ENCODE measurements at places on chromosomes 7 and 10.

DNA sequence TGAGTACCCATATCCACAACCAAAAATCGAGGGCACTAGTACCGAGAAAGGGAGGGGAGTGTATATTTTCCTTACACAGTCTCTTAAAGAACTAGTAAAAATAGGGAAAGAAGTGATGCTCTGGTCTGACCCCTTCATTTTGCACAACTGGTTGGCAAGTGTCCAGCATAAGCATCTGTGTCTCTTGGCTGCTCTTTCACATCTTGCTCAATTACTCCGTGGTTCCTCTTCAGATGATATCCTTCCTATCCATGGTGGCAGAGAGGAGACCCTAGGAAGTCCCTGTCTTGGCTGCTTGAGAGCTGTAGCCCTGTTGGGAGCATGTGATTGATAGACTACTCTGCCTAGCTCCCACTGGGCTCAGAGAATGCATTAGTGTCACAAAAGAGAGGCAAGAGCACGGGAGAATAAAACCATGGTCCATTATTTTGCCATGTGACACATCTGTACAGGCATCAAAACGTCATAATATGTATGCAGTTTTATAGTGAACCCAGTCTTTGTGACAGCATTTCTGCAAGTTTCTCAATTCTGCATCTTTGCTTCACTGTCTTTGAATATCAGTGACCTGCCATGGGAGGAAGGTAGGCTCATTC, 111.8 kb upstream of the ANKRD1 start:
- peak; percentile 40 for DNase-seq

- no peak for DNase-seq
Measured at GRCh38 chr7:22677680-22678079, 49.3 kb upstream of the IL6 start.

DNA sequence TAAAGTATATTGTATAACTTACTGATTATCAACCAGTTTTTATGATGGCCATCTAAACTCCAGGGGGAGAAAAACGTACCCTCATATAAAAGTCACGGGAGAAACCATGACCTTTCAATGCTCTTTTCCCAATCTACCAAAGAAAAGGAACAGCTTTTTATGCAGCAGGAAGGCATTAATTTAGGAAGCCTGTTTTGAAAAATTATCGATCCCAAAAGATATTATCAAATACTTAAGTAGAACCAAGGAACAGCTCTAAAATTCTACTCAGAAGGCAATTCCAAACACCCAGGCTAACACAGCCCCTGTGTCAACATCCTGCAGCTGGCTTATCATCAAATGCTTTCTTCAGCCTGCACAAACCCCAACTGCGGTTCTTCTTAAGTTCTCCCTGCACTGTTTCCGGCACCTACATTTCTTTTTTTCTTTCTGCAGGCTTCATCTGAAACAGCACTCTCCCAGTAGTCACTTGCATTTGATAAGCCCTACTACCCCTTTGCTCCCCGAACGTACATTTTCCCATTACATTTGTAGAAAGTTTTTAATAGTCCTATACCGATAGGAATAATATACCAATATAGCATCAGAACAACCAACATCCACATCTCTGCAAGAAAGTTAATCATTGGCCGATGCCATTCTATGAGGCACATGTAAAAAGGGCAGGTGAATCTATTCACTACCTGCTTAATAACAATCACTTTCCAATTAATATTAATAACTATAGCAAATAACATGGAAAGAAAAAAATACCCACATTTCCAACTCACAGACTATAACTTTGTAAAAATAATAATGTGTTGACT, 47.9 kb downstream of the PIP4K2A start:
- DNase-seq = no peak

DNA sequence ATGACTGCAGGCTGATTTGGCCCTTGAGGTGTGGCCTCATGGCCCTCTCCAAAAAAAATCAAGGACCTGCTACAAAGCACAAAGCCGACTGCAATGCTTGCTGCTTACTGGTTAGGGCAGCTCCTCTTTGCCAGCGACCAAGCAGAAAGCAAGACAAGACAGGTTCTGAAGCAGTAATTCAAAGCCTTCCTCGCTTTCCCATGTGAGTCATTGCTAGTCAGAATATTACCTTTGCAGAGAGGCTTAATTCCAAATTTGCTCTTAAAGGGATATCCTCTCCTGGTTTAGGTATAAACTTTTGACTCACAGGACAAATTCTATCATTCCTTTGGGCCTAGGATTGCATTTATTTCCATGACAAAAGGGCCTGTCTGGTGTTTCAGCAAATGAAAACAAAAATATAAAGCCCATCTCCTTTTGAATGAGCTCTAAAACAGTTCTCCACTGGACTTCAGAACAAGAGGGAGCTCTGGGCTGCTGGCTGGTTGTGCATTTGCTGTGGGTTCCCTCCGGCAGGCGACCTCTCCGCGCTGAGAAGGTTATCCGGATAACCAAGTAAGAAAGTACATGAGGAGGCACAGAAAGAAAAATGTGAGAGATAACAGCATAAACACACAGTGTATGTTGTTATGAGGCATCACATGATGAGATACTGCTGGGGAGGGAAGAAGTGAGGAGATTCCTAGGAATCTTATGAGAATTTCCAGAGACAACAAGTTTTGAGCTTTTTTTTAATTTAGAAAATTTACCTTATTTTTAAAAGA, 90.8 kb downstream of the EGFR start:
- DNase-seq = peak; percentile 39

DNA sequence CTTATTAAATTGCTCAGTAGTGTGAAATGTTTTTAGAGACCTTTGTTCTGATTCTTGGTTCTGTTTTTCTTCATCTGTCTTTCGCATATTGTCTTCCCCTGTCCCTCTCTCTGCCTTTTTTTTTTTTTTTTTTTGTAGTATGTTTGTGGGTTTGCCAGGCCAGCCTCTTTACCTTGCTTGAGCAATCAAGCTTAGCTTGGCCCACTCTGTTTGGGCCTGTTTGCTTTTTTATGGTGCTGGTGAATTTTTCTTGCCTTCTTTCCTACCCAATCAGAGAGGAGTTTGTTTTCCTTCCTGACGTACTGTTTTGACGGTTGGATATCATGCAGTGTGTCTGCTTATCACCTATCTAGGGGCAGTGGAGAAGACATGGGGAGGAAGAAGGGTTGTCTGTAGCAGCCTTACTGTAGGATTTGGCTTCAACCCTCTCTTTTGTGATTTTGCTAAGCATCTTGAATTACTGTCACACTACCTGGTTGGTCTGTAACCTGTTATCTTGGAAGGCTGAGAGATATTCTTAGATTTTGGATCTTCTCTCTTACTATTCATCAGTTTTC, 64.0 kb downstream of the BBS9 start:
- no peak for DNase-seq

- no peak for DNase-seq
Measured at GRCh38 chr7:89780291-89780690, 374.0 kb upstream of the STEAP1 start.

DNA sequence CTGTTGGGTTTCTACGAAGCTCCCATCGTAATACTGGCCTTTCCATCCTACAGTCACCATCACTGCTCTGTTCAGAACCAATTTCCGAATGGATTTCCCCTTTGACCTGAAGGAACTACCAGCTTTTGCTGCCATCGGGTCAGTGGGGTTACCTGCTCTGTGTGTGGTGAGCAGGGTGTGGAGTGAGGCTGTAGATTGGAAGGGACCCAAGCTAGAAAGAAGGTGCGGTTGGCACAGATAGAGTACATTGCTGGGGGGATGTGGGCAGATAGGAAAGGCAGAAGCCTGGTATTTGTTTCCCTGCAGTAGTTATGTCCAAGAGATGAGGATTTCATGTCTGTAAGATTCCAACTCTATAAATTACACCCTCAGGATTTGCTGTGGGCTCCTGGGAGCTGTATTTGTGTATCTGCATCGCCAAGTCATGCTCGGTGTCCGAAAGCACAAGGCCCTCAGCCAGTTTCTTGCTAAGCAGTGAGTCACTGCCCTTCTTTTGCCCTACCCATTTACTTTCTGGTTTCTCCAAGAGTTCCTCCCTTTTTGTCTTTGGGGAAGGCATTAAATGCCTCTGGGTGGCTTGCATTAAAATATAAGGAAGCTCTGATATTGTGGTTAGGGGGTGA, 15.4 kb downstream of the CLCN1 start:
- peak; percentile 78 for DNase-seq

GRCh38 chr10:132684164-132684891, 101.6 kb downstream of the NKX6-2 start:
- DNase-seq = peak; percentile 29

GRCh38 chr7:103317009-103317408, 19.8 kb downstream of the PMPCB start:
- DNase-seq = no peak

DNA sequence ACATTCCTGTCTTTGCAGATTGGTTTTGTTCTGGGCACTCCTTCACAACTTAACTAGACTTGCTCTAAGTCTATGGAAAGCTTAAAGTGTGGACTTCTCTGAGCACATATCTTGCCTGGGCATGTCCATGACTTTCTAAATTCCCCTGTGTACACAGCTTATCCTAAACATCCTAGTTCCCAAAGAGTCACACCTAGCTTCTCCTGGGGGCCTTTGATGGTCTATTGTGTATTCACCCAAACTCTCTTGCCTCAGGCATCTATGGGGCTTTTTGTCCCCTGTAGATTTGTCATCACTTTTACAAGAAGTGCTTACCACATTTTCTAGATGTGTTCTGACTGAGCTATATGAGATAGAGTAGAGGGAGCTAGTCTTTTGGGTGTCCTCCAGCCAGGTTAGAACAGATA, 12.2 kb upstream of the ZNF488 start:
- no peak for DNase-seq

DNA sequence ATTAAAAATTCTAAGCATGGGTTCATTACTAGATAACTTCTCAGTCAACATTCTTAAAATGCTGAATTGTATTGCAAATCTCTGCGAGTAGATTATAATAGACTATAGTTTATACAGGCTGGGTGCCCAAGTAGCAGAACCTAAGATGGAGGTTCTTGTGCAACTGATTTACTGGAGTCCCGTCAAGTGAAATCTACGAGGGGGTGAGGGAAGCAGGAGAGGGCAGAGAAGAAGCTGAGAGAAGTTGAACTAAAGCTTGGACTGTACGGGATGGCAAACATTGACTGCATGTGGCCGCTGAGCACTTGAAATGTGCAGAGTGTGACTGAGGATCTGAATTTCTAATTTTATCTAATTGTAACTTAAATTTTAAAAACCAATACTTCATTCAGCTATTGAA, 124.5 kb downstream of the CTNNA3 start:
- DNase-seq = no peak

DNA sequence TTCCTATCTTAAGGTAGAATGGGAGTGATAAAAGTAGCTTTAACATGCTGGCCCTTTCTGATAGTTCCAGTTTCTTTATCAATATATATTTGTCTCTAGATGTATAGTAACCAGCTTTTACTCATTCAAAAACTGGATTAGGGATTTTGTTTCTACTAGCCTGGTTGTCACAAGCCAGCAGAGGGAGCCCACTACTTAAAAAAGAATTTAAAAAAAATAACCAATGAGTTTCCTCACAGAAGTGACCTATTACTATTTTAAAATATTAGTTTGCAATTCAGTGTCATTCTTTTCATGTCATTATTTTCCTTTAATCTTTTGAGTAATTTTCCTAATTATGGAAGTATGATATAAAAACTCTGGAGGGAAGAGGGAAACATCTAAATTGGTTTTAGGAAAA, 142.1 kb downstream of the PHTF2 start:
- peak; percentile 34 for DNase-seq

GRCh38 chr10:118734475-118734874, 20.3 kb downstream of the CACUL1 start:
- no peak for DNase-seq

- no peak for DNase-seq
Measured at GRCh38 chr10:35432781-35433338, 96.6 kb downstream of the CCNY start.

GRCh38 chr10:128537834-128538330, 411.7 kb upstream of the MKI67 start:
- DNase-seq = no peak

GRCh38 chr10:32961895-32962369, 3.9 kb upstream of the ITGB1 start:
- peak; percentile 87 for DNase-seq

GRCh38 chr10:124984376-124984775, 42.5 kb downstream of the ZRANB1 start:
- no peak for DNase-seq

GRCh38 chr7:101707587-101707986, 78.5 kb upstream of the MYL10 start:
- DNase-seq = no peak

DNA sequence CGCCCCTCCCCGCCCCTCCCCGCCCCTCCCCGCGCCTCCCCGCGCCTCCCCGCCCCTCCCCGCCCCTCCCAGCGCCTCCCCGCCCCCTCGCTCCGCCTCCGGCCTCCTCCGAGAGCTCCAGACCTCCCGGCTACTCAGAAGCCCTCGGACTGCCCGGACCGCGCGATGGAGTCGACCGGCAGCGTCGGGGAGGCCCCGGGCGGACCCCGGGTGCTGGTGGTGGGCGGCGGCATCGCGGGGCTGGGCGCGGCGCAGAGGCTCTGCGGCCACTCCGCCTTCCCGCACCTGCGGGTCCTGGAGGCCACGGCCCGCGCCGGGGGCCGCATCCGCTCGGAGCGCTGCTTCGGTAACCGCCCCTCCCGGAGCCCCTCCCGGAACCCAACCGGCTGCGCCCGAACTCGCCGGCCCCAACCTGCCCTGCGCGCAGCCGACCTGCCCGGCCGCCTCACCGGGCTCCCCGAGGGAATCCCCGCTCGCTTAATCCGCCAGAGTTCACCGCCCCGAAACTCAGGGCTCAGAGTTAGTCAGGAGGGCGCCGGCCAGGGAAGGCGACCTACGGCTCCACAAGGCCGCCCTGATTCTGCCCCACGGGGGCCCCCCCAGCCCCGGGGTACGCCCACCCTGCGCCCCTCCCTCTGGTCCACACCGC, at the start of gene PAOX:
PAOX (plus strand) TSS at position 111 of the 649 bp plus-strand sequence; CDS start at position 166, 55 bp downstream.
- peak; percentile 37 for DNase-seq

GRCh38 chr7:130473289-130473688, 18.6 kb upstream of the MEST start:
- no peak for DNase-seq

DNA sequence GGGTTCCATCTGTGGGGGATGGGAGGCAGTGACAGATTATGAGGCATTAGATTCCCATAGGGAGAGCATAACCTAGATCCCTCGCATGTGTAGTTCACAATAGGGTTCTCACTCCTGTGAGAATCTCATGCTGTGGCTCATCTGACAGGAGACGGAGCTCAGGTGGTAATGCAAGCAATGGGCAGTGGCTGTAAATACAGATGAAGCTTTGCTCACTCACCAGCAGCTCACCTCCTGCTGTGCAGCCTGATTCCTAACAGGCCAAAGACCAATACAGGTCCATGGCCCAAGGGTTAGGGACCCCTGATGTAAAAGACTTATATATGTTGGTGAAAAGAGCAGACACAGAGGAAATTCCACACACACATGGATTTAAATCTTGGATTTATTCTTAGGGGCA, 370.2 kb downstream of the NRG3 start:
- no peak for DNase-seq

- DNase-seq = peak; percentile 98
Measured at GRCh38 chr10:33122014-33122809, 164.2 kb upstream of the ITGB1 start.

Measured in fibroblast of skin of right quadriceps (primary cell).